ENCODE measurements at places on chromosomes 4 and X. TPM values are rescaled to one million over a fixed set of nuclear protein-coding genes. Genes with fewer than 3 reads are reported as not detected.

The ERAS gene
- total RNA-seq: not detected

GRCh38 chrX:137427816-137428215, 138.1 kb upstream of the ZIC3 start:
- H3K4me1 ChIP-seq: peaks cover 2% of the 10 kb centered on the region
- peaks cover 56% of the 10 kb centered on the region for H3K27me3 ChIP-seq
- no peaks in the 10 kb centered on the region for H3K36me3 ChIP-seq

DNA sequence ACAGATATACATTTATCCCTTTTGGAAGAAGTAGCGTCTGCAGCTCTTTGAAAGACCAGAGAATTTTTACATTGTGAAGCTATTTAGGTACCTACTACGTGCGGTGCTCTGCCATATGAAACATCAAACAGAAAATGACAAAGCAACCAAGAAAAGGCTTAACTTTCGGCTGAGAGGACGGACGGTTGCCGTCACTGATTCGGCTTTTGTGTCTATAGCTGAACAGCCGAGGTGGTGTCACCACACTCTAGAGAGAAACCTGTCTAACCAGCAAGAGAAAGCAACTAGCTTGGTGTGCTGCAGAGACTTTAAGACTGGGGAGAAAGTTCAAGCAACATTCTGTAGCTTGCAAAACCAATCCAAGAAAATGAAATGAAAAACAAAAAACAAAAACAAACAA, 145.5 kb downstream of the SHOX start:
- H3K27ac ChIP-seq: no peak overlapping the region
- no peaks in the 10 kb centered on the region for H3K4me1 ChIP-seq
- no peaks in the 10 kb centered on the region for H3K27me3 ChIP-seq

GRCh38 chr4:113094802-113095201, 45.3 kb downstream of the ANK2 start:
- no peak for DNase-seq
- H3K36me3 ChIP-seq: no peaks in the 10 kb centered on the region
- no peak overlapping the region for H3K27ac ChIP-seq
- H3K4me1 ChIP-seq: no peaks in the 10 kb centered on the region

- no peak for DNase-seq
- no peak overlapping the region for H3K27ac ChIP-seq
- no peaks in the 10 kb centered on the region for H3K36me3 ChIP-seq
- H3K27me3 ChIP-seq: no peaks in the 10 kb centered on the region
- H3K4me1 ChIP-seq: no peaks in the 10 kb centered on the region
Observed at GRCh38 chr4:41014158-41014557, 200.2 kb downstream of the APBB2 start.

DNA sequence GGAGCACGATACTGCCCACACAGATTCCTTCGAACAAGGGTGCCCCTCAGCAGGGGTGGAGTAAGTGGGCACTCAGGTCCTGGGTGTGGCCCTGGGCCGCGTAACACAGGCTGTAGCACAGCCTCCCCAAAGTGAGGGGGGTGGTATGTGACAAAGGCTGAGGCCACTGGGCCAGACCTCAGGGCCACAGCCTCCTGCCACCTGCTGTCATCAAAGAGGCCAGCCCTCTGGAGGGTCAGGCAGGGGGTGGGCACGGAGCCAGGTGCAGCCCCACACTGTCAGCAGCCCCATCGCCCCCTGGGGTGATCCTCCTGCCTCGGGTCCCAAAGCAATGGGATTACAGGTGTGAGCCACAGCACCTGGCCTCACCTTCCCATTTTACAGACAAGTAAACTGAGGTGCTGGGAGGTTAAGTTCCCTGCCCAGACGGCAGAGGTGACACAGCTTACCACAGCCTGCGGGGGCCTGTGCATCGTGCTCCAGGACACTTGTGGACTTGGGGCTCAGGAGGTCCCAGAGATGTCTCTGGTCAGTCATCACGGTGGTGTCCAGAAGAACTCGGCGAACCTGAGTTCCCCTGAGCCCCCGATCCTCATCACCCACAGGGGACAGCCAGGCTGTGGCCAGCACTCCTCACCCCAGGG, 27.5 kb upstream of the MXD4 start:
- H3K4me1 ChIP-seq: peaks cover 12% of the 10 kb centered on the region
- no peak overlapping the region for H3K27ac ChIP-seq
- no peak for DNase-seq
